MCF 10A (cell line): ENCODE measurements at places on chromosomes 3 and 15. TPM values are rescaled to one million over a fixed set of nuclear protein-coding genes. Genes with fewer than 3 reads are reported as not detected.

The SLC28A2 gene
- not detected in 2 replicates for total RNA-seq

DNA sequence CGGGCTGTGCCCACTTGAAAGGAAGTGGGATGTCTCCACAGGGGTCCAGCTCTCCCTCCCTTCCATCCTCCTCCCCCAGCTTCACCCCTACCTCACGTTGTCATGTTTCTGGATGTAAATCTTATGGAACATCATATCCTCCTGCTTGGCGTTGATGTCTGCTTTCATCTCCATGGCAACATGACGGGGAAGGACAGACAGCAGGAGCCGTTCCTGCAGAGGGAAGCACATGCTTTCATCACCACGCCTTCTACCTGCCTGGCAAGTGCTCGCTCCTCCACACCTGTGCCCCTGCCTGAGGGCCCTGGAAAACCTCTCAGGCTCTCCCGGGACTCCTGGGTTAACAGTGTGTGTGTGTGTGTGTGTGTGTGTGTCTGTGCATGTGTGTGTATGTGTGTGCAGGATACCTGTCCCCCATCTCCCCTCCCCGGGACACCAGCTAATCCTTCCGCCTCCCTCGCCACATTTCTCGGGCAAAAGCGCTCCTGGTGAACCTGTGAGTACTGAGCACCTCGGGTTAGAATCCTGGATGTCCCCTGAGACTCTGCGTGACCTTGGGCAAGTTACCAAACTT, 101.1 kb downstream of the ADCY5 start:
- no peak overlapping the region for H3K27ac ChIP-seq
- peaks cover 41% of the 10 kb centered on the region for H3K27me3 ChIP-seq
- peaks cover 9% of the 10 kb centered on the region for H3K4me1 ChIP-seq
- no peak for DNase-seq

The AZI2 gene
- 140 and 177 TPM in 2 replicates for total RNA-seq

The ROBO1 gene
- total RNA-seq: 30.3 and 32.2 TPM in 2 replicates

- H3K27me3 ChIP-seq: no peaks in the 10 kb centered on the region
- no peak for DNase-seq
- no peaks in the 10 kb centered on the region for H3K36me3 ChIP-seq
- H3K4me3 ChIP-seq: no peak overlapping the region
- no peak overlapping the region for H3K27ac ChIP-seq
Measured at GRCh38 chr15:40157778-40158447, 3.0 kb upstream of the BUB1B start.

GRCh38 chr3:4589475-4590097, 96.4 kb downstream of the ITPR1 start:
- H3K27ac ChIP-seq: no peak overlapping the region
- no peak overlapping the region for H3K4me3 ChIP-seq
- DNase-seq: no peak
- H3K4me1 ChIP-seq: peaks cover 18% of the 10 kb centered on the region

The PPCDC gene
- total RNA-seq: 20.3 and 25.1 TPM in 2 replicates

DNA sequence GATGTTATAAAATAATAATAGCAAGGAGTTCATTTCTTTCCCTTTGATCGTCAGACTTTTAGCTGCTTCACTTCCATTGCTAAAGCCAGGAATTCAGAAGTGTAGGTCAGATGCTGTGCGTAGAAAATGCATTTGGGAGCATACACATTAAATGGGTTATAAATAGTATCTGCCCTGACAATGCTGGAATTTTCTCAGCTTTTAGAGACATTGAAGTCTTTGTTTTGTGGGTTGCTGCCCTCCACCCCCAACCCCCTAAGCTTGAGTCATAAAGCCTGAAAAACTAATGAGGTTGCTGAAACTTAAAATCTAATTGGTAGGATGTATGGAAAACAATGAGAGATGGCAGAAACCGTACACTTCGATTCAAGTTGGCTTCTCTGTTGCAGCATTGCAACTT, 81.9 kb downstream of the MITF start:
- no peak for DNase-seq
- H3K36me3 ChIP-seq: no peaks in the 10 kb centered on the region
- H3K4me3 ChIP-seq: no peak overlapping the region
- H3K27me3 ChIP-seq: no peaks in the 10 kb centered on the region
- no peak overlapping the region for H3K27ac ChIP-seq

- H3K4me3 ChIP-seq: no peak overlapping the region
- peaks cover 13% of the 10 kb centered on the region for H3K4me1 ChIP-seq
- H3K27ac ChIP-seq: no peak overlapping the region
- peak; percentile 78 for DNase-seq
- peaks cover 11% of the 10 kb centered on the region for H3K27me3 ChIP-seq
Measured at GRCh38 chr3:68666429-68667136, 265.8 kb downstream of the TAFA4 start.

The RLBP1 gene
- total RNA-seq: not detected in 2 replicates

DNA sequence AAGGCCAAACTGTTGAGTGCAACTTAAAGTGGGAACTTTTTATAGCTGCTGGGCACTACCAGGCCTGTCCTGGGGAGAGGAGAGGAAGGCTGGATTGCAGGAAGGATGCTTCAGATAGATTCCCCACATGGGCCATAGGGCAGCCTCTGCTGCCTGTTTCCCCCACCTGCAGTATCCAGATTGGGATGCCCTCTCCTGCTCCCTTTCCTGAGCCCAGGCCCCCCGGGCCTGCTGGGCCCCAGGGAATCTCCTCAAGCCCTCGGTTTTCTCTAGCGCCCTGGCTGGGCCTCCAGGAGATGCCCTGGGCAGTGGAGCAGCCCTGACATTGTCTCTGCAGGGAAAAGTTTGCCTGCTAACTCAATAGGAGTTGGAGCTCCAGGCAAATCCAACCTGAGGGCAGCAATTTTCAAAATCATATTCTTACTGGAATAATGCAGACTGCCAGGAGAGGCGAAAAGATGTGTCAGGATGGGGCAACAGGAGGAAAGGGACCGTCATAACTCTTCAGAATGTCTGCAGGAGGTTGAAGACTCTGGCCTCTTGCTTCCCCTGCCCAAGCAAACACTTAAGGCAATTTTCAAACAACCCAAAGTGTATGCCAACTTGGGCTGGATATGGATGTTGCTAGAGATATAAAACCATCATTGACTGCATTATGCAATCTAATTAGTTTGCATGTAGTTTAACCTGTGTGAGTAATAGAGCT, 4.4 kb downstream of the NR2F2 start:
- peak overlapping the region; percentile 84 for H3K4me3 ChIP-seq
- no peaks in the 10 kb centered on the region for H3K27me3 ChIP-seq
- DNase-seq: peak; percentile 19
- H3K27ac ChIP-seq: peak overlapping the region; percentile 98
- peaks cover 20% of the 10 kb centered on the region for H3K36me3 ChIP-seq
- peaks cover 30% of the 10 kb centered on the region for H3K4me1 ChIP-seq

The SH2D7 gene
- not detected in 2 replicates for total RNA-seq

- H3K4me3 ChIP-seq: no peak overlapping the region
- H3K27me3 ChIP-seq: no peaks in the 10 kb centered on the region
- no peak for DNase-seq
- H3K36me3 ChIP-seq: no peaks in the 10 kb centered on the region
Measured at GRCh38 chr3:194854659-194855390, 169.1 kb downstream of the FAM43A start.

- no peak for DNase-seq
- H3K27ac ChIP-seq: no peak overlapping the region
- no peaks in the 10 kb centered on the region for H3K4me1 ChIP-seq
- H3K4me3 ChIP-seq: no peak overlapping the region
- no peaks in the 10 kb centered on the region for H3K36me3 ChIP-seq
Measured at GRCh38 chr3:25493246-25493645, 65.2 kb downstream of the RARB start.

- no peak overlapping the region for H3K27ac ChIP-seq
- no peak overlapping the region for H3K4me3 ChIP-seq
- no peaks in the 10 kb centered on the region for H3K27me3 ChIP-seq
- no peaks in the 10 kb centered on the region for H3K36me3 ChIP-seq
Measured at GRCh38 chr3:171765511-171765887, 44.8 kb downstream of the PLD1 start.

GRCh38 chr3:72580900-72581299, 267.3 kb downstream of the SHQ1 start:
- DNase-seq: no peak
- no peaks in the 10 kb centered on the region for H3K4me1 ChIP-seq
- no peak overlapping the region for H3K4me3 ChIP-seq
- no peaks in the 10 kb centered on the region for H3K27me3 ChIP-seq
- no peak overlapping the region for H3K27ac ChIP-seq

DNA sequence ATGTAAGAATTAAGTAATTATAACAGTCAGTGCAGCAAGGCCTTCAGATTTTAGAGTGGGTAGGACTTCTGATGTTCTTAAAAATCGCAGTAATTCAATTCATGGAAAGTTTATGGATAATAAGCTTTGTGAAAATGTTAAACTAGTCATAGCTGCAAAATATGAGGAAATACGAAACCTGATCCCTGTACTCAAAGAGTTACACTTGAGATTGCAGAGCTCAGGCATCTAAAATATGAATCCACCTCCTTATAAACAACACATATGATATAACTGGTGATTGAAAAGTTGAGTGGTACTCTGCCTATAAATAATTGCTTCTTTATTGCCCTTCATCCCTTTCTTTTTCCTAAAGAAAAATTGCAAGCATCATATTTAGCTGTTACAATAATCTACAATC, 473.3 kb downstream of the OTOL1 start:
- no peaks in the 10 kb centered on the region for H3K4me1 ChIP-seq
- no peaks in the 10 kb centered on the region for H3K27me3 ChIP-seq
- H3K36me3 ChIP-seq: no peaks in the 10 kb centered on the region
- H3K27ac ChIP-seq: no peak overlapping the region
- no peak overlapping the region for H3K4me3 ChIP-seq

The LTK gene
- 0.17 TPM in 1 of 2 replicates, not detected in the other for total RNA-seq

GRCh38 chr3:106323586-106323985, 454.8 kb upstream of the CBLB start:
- no peaks in the 10 kb centered on the region for H3K27me3 ChIP-seq
- no peaks in the 10 kb centered on the region for H3K36me3 ChIP-seq
- no peak overlapping the region for H3K4me3 ChIP-seq
- H3K4me1 ChIP-seq: no peaks in the 10 kb centered on the region
- H3K27ac ChIP-seq: no peak overlapping the region

- H3K4me3 ChIP-seq: no peak overlapping the region
- H3K27me3 ChIP-seq: peaks cover 24% of the 10 kb centered on the region
- DNase-seq: no peak
Measured at GRCh38 chr3:37521429-37521828, 340.3 kb upstream of the CTDSPL start.

GRCh38 chr3:190074817-190075216, 45.9 kb downstream of the P3H2 start:
- H3K27me3 ChIP-seq: no peaks in the 10 kb centered on the region
- peaks cover 4% of the 10 kb centered on the region for H3K36me3 ChIP-seq
- no peak overlapping the region for H3K4me3 ChIP-seq
- DNase-seq: no peak

The GRM2 gene
- 0.23 and 0.44 TPM in 2 replicates for total RNA-seq

- H3K4me3 ChIP-seq: no peak overlapping the region
- DNase-seq: no peak
- H3K4me1 ChIP-seq: no peaks in the 10 kb centered on the region
- no peak overlapping the region for H3K27ac ChIP-seq
- H3K36me3 ChIP-seq: no peaks in the 10 kb centered on the region
Measured at GRCh38 chr3:134709076-134709475, 58.3 kb upstream of the KY start.

DNA sequence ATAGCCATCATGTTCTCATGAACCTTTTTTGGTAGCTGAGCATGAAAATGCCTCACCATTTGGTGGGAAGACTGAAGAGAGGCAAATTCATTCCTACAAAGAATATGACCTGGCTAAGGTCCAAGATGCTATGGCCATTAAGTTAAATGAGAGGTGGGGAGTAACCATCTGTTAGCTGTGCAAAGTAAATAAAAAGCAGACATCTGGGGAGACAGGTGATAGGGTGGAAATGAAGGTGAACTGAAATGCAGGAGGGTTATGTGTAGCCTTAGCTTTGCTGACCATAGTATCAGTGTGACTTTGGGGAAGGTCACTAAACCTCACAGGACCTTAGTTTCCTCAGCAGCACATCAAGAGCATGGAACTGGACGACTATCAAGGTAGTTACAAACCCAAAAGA, 111.0 kb upstream of the STRIT1 start:
- H3K4me1 ChIP-seq: peaks cover 5% of the 10 kb centered on the region
- no peak overlapping the region for H3K4me3 ChIP-seq
- DNase-seq: no peak
- H3K27ac ChIP-seq: no peak overlapping the region
- no peaks in the 10 kb centered on the region for H3K27me3 ChIP-seq

The GPR160 gene
- 1.8 and 2.6 TPM in 2 replicates for total RNA-seq

GRCh38 chr3:143188881-143189280, 69.3 kb downstream of the CHST2 start:
- H3K4me1 ChIP-seq: no peaks in the 10 kb centered on the region
- no peak overlapping the region for H3K27ac ChIP-seq
- no peak for DNase-seq
- H3K36me3 ChIP-seq: no peaks in the 10 kb centered on the region
- H3K4me3 ChIP-seq: no peak overlapping the region
- no peaks in the 10 kb centered on the region for H3K27me3 ChIP-seq

DNA sequence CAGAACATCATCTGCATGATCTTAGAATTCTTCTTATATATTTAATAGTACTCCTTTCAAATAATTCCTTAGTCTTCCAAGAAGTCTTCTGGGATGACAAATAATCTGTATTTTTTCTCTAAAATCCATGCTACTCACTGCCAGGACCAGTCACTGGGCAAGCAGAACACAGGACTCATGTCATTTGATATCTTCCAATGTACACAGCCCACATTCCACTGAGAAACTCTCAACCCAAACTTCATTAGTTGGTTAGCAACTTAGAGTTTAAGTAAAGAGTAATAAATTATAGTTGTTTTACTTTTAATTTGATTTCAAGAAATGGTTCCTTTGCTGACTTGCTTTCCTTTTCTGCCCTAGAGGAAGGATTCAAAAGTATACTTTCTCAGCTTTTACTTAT, 317.0 kb downstream of the VGLL3 start:
- H3K36me3 ChIP-seq: no peaks in the 10 kb centered on the region
- DNase-seq: no peak
- H3K4me3 ChIP-seq: no peak overlapping the region
- H3K27ac ChIP-seq: no peak overlapping the region
- no peaks in the 10 kb centered on the region for H3K4me1 ChIP-seq

The TMCO5A gene
- total RNA-seq: not detected in 2 replicates

DNA sequence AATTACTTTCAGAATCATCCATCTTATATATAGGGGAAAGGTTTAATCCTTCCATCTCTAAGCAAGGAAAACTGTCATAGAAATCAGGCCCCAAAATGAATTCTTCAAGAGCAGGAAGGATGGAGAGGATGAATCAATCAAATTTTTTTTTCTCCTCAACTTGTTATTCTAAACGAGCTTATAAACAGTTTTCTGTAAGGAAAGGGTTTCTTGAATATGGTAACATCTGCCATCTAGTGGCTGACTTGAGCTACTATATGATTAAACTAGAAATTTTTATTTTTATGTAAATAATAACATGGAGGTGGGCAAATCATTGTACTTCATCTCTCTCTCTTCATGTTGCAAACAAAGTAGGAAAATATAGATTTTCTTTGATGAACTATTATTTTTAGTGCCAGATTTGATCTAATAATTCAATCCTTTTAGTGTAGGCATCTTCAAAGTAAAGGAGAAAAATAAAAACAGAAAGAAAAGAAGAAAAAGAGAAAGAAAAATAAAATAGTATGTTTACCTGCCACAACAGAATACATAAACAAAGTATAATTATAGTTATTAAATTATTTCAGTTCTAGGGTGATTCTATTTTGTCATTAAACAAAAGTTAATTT, 146.6 kb downstream of the SERPINI1 start:
- H3K4me1 ChIP-seq: peaks cover 6% of the 10 kb centered on the region
- no peaks in the 10 kb centered on the region for H3K36me3 ChIP-seq
- H3K27me3 ChIP-seq: peaks cover 47% of the 10 kb centered on the region
- DNase-seq: peak; percentile 62
- no peak overlapping the region for H3K27ac ChIP-seq

- no peaks in the 10 kb centered on the region for H3K27me3 ChIP-seq
- H3K36me3 ChIP-seq: no peaks in the 10 kb centered on the region
- DNase-seq: no peak
- no peak overlapping the region for H3K27ac ChIP-seq
- no peak overlapping the region for H3K4me3 ChIP-seq
- H3K4me1 ChIP-seq: no peaks in the 10 kb centered on the region
Measured at GRCh38 chr15:77525400-77525811, 104.7 kb downstream of the HMG20A start.
